ENCODE measurements at places on chromosomes 3 and 15.

GRCh38 chr15:53746101-53746500, 13.4 kb downstream of the WDR72 start:
- no peak for DNase-seq

DNA sequence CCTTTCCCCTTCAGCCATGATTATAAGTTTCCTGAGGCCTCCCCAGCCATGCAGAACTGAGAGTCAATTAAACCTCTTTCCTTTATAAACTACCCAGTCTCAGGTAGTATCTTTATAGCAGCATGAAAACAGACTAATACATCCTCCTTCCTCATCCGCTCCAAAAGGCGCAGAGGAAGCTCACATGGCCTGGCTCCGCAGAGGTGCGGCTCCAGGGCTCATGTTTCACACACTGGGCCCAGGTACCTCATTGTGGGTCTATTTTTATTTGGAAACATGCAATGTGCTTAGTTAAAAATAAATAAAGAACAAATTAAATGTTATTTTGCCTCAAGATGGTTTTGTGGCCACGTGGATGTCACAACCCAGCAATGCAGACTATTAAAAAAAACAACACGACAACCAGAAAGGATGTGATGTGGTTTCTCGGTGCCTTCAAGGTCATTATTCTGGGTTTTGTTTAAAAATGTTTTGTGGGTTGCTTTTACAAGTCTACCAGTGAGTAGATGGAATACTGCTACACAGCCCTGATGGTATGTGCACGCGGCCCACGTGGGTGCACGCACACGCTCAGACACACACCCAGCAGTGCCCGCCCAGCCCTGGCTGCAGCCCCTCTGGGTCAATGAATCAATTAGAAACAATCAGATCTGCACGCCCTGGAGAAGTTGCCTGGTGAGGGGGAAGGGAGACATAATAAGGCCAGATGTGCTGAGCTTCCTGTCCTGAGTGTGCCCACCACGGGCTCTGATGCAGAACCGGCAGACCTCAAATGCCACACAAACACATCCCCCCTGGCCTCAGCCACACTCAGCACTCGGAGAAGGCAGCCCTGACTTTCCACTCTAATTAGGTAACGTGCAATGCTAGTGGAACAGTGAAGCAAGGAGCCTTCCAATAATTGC, 140.1 kb downstream of the ADAMTS17 start:
- DNase-seq = no peak

GRCh38 chr3:86046436-86047136, 944.4 kb downstream of the VGLL3 start:
- DNase-seq = no peak

DNA sequence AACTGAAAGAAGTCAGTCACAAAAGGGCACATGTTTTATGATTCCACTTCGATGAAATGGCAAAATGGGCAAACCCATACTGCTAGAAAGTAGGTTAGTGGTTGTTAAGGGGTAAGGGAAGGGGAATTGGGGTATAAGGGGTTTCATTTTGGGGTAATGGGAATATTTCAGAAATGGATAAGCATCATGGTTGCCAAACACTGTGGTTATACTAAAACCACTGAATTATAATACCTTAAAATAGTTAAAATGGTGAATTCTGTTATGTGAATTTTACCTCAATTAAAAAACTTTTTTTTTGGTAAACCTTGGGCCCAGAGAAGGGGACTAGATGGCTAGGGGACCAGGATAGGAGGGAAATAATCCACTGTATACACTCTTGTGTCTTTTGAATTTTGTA, 52.3 kb upstream of the BHLHE40 start:
- no peak for DNase-seq

- DNase-seq = peak; percentile 31
Observed at GRCh38 chr3:122795674-122796195, 866 bp downstream of the SLC49A4 start.

- no peak for DNase-seq
Observed at GRCh38 chr3:186411994-186412393, 50.0 kb upstream of the DGKG start.

DNA sequence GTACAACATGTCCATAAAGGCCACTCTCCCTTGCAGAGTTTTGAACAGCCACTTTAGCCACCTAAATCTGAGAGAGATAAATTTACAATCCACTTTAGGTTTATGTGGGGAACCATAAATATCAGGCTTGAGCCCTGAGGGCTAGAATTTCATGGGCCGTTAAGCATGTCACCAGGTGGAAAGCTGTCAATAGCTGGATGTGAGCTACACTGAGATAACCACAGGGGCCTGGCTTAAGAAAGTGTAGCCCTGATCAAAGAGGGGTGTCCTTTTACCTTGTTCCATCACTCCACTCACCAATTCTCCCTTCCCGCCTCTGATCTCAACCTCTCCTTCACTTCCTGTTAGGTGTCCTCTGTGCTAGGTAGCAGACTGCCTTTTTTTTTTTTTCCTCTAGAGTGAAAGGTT, 172.8 kb upstream of the ICE2 start:
- DNase-seq = no peak

DNA sequence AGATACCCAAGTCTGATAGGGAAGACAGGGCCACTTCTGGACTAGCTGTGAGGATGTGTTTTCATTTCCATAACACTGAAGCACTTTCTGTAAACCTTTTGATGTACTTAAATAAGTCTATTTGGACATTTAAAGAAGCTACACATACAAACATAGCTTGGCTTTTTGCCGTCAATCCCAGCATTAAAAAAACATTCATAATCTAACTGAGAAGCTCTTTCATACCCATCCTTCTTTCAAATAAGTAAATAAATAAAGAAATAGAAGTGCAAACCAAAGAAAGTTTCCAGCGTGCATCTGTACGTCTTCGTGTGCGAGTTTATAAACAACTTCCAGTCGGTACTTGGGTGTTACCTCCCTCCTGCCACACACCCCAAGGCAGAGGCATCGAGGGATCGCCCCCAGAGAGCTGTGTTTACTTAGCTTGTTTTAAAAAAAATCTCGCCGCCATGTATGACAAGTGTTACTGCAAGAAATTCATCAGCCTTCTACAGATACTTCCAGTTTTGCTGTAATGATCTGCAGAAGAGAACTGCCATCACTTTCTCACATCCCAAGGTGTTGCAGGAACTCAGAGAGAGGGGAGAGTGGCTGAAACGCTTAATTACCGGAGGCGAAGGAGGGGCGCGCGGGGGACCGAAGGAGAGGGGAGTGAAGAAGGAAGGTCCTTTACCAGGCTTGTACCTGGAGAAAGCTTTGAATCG, 9.0 kb upstream of the MEIS2 start:
- DNase-seq = no peak

GRCh38 chr3:98884675-98885371, 16.7 kb downstream of the DCBLD2 start:
- DNase-seq = peak; percentile 23

GRCh38 chr3:186217820-186218164, 108.9 kb upstream of the ETV5 start:
- no peak for DNase-seq

DNA sequence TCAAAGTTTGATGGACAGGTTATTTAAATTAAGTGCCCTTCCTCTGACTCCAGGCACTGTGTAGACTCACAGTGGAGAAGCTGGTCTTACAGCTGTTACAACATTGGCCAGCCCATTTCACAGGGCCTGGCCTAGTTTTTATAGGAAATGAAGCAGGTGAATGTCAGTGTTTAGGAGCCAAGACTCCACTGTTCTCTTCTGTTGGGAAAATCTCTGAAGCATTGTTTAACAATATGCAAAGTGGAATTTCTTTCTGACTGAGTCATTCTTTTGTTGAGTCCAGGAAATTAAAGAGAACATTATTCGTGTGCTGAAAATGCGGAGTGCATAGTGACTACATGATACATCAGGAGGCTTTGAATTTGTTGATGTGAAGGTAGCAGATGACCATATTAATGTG, 64.7 kb downstream of the ARRDC4 start:
- DNase-seq = no peak

GRCh38 chr3:128358156-128358895, 108.4 kb downstream of the DNAJB8 start:
- no peak for DNase-seq

GRCh38 chr3:191296041-191296541, 33.1 kb upstream of the CCDC50 start:
- no peak for DNase-seq

GRCh38 chr3:3191675-3192285, 12.3 kb upstream of the CRBN start:
- no peak for DNase-seq

GRCh38 chr3:188385295-188385694, 231.3 kb downstream of the LPP start:
- DNase-seq = no peak

DNA sequence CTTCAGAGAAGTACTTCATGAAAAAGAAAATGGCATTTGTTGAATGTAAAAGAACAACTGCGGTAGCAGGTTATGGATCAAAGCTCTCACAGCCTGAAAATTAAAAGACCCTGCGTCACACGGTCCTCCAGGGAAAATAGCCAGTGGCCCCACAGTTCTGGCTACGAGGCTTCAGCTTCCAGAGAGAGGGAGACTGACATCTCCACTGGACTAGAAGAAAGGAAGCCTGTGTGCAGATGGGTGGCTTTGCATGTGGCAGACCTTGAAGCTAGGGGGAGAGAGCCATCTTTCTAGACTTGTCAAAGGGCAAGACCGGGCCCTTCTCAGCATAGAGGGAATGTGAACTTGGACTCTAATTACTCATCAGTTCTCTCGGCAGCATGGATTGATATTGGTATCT, 159.4 kb downstream of the SLCO3A1 start:
- DNase-seq = no peak

DNA sequence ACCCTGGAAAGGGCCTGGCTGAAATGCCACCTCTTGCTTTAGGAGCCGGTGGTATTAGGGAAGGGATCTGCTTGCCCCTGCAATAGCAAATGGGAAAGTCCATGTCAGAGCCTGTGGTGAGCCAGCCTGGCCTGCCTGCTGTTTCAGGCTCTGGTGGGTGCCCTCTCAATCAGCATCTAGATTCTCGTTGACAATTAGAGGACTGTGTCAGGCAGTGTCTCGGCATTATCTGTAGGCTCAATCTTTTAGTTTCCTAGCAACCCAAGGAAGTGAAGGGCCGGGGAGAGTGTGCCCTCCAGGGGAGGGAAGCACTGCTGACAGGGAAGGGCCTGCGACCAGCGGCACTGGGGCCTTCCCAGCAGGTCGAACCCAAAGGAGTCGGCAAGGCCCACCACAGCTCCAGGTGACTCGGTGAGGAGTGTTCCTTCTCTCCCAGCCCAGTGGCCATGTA, 42.1 kb downstream of the TLE3 start:
- DNase-seq = no peak

DNA sequence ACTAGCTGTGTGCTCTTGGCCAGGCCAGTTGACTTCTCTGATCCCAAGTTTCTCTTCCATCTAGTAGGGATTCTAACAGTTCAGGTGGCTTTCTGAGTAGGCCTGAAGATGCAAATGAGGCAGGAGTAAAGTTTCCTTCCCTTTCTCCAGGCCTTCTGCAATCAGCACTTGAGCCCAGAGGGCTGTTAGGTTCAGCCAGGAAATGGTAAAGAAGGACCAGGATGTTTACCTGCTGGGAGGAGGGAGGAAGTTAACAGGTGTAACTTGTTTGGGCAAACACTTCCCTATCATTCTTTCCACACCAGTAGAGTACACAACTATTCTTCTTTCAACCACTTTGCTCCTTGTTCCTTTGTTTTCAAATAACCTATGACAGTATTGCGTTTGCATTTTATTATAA, 13.3 kb upstream of the TNFSF10 start:
- no peak for DNase-seq

GRCh38 chr3:861721-862120, 231.1 kb upstream of the CNTN6 start:
- DNase-seq = no peak

DNA sequence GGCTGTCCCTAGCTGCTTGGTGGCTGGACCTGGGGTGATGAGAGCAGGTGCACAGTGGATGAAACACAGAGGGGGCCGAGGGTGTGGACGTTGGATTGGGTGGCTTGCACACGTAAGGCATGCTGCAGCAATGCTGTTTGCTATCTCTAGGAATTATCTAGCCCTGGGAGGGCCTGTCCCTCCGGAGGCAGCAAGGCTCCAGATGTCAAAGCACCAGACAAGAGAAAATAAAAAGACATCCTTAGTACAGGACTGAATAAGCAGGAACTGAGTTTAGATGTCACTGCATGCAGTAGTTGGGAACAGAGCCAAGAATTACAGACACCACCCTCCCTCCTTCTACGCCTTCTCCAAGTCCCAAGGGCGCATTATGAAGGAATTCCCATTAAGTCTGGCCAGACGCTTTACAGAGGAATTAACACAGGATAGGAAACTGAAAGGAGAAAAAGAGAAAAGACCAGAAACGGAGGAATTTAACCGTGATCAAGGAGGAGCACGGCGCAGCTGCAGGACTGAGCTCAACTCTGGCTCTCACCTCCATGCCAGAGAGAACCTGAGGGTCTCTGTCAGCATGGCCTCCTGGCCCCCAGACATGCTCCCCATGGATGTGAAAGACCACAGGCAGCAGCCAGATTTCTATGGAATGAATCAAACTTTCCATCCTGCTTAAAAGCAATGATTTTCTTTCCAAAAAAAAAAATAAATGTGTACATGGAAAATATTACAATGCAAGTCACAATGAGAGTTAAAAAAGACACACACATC, 13.8 kb downstream of the ATP10A start:
- DNase-seq = peak; percentile 37

GRCh38 chr15:70615435-70616310, 147.7 kb downstream of the UACA start:
- DNase-seq = no peak

DNA sequence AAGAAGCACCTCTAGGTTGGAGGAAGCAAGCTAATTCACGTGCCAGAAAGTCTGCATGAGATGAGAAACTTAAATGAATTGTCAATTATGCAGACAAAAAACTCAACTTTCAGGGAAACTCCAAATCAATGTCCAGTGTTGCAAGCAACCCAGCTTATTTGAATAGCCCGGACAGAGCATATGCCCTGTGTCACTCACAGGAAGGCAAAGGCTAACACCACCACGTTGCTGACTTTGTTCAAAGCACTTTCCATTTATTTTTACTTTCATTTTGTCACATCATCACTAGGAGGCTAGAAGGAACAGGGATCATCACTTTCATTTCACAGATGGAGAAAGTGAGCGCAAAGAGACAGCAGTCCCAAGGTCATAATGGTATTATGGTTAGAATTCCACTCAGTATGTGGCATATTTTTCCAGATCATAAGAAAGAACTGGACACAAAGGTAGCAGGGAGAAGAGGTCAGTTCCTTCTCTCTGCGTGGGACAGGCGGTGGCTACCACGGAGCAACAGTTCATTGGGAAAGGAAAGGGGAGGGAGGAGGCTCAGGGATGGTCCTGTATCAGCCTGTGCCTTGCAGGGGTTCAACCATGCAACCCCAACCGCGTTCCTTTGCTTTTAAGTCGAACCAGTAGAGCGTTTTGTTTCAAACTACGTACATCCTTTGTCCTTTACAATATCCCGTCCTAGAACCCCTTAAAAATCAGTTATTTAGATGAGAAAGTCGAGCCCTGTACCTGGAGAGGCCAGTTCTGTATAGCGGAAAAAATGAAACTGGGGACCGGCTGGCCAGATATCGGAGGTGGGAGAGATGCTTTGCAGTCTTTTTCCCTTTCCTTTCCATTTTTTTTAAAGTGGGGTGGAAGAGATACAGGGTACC, 1.1 kb downstream of the HEG1 start:
- peak; percentile 22 for DNase-seq
